Mammary epithelial cell (primary cell): ENCODE measurements at places on chromosomes 2 and 18.

GRCh38 chr2:178194600-178195389, 483 bp downstream of the OSBPL6 start:
- peak; percentile 73 for DNase-seq

GRCh38 chr18:58979615-58980014, 114.9 kb downstream of the ZNF532 start:
- no peak for DNase-seq

- no peak for DNase-seq
These were observed 34.7 kb downstream of the CYB5A start for GRCh38 chr18:74257083-74257482.

GRCh38 chr2:76985387-76986136, 536.6 kb downstream of the LRRTM4 start:
- no peak for DNase-seq

- peak; percentile 41 for DNase-seq
These were observed 17.0 kb downstream of the TTLL4 start for GRCh38 chr2:218727502-218728165.

- no peak for DNase-seq
These were observed 16.6 kb downstream of the SLC9A4 start for GRCh38 chr2:102489646-102490045.

- no peak for DNase-seq
These were observed 93.7 kb upstream of the RIOK3 start for GRCh38 chr18:23359421-23359820.

DNA sequence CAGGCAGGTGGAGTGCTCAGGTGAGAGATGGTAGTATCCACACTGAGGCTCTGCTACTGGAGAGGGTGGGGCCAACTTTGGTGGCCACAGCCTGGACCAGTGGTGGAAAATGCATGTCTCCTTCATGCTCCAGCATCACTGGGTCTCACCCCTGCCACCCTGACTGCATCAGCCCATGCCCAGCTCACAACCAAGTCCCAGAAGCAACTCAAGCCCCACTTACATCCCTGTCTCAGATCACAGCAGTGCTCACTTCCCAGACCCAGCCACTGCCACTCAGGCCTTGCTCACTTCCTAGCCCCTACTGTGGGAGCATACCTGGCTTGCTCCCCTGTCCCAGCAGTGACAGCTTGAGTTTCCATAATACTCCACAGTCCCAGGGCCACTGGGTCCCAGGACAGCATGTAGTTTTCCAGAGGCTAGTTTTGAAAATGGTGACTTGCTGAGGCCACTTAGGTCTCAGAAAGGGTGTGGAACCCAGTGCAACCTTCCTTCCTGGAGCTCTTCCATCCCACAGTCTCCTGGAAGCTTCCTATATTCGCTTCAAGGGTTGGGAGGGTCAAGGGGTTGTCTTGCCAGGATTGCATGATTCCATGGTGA, 58.8 kb downstream of the GPC1 start:
- DNase-seq, result no peak

GRCh38 chr18:41695441-41695840, 259.6 kb upstream of the PIK3C3 start:
- no peak for DNase-seq

GRCh38 chr2:28469947-28470535, 25.8 kb upstream of the PLB1 start:
- no peak for DNase-seq

GRCh38 chr2:48346124-48346536, 183.8 kb upstream of the STON1 start:
- DNase-seq, result peak; percentile 28

GRCh38 chr2:2302359-2302758, 28.7 kb downstream of the MYT1L start:
- DNase-seq, result no peak

DNA sequence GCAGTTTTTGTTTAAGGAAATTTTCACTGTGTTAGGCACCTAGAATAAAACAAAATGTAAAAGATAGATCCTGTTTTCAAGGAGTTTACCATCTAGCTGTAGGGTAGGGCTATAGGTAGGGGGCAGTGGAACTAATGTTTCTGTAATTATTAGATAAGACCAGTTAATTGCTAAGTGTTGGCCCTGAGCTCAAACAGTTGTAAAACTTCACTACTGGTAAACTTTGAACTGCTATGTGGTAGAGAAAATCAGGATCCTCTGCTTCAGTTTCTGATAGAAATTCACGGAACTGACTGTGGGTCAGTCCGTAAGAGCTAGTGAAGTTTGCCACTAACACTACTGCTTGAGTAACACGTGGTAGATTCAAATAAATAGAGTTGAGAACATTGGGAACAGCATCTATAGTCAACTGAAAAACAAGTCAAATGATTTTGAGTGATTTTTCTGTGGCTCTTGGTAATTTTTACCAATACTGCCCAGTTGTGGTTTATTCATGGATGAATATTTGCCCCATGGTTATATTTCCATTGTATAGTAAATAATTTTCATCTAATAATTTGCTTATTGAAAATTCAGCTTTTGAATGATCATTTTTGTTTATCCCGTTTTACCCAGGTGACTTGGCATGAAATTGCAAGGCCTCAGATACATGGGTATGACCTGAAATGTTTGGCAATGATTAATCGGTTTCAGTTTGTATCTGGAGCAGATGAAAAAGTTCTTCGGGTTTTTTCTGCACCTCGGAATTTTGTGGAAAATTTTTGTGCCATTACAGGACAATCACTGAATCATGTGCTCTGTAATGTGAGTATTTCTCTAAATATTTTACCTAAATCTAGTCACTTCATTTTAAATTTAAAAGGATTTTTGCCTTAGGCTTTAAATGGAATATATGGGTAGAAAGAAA, 26.4 kb downstream of the ELP2 start:
- DNase-seq, result no peak

DNA sequence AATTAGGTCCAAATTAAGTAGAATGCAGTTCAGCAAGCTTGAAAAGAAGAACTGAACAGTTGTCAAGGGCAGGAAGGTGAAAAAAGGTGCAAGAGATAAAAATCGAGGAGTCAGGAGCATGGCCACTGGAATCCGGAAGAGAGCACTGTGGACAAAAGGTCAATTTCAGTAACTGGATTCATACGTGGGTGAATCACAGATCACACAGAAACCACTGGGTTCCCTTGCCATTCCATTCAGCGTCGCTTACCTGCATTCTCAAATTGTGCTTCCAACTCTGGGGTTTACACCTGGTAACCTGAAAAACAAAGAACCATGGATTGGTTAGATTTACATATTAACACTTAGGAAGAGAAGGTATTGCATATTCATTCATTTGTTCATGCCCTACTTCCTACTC, 21.6 kb upstream of the LMAN1 start:
- no peak for DNase-seq

GRCh38 chr18:78240101-78240500, 739.5 kb upstream of the SALL3 start:
- DNase-seq, result no peak

DNA sequence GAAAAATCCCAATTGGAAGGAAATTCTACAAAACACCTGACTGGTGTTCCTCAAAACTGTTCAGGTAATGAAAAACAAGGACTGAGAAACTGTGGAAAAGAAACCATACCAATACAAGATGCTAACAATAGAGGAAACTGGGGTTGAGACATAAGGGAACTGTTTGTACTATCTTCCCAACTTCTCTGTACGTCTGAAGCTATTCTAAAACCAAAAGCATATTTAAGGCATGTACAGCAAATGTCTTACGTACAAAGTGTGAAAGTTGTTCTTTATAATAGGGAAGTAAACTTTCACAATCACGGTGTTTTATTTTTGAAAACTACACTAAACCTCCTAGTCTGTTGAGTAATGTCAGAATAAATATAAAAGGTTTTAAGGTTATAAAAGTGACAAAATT, 776.1 kb upstream of the RAB6C start:
- no peak for DNase-seq

DNA sequence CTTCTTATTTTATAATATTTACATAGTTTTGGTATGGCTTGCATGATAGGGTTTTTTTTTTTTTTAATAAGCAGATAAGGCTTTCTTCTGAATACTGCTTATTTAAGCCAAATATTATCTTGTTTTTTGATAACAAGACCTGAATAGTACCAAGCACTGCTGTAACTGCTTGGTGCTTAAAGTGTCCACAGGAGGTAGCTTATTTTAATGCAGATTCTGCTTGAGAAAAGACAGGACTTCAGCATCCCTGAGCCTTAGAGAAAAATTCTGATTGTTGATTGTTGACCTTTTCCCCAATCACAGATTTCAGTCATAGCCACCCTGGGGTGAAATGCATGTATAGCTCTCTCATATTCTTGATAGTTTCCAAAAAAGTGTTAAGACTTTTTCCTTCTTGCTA, 336.4 kb downstream of the CTNNA2 start:
- no peak for DNase-seq

- DNase-seq, result peak; percentile 54
These were observed 1.0 kb downstream of the AGAP1 start for GRCh38 chr2:235494716-235495372.

DNA sequence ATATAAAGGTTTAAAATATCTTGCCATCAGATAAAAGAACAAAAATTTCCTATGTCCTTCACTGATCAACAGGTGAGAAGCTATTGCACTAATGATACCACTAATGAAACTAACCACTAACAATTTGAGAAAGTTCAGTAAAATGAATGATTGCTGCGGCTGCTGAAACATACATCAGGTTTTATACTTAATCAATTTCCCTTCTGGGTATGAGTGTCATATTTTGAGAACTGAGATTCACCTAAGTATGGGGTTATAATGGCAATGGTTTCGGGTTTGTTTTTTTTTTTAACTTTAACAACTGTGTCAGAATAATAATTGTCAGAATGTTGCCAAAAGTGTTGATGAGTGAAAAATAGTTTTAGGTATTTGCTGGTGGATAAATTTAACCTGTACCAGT, 151.3 kb upstream of the SLC39A10 start:
- DNase-seq, result no peak

DNA sequence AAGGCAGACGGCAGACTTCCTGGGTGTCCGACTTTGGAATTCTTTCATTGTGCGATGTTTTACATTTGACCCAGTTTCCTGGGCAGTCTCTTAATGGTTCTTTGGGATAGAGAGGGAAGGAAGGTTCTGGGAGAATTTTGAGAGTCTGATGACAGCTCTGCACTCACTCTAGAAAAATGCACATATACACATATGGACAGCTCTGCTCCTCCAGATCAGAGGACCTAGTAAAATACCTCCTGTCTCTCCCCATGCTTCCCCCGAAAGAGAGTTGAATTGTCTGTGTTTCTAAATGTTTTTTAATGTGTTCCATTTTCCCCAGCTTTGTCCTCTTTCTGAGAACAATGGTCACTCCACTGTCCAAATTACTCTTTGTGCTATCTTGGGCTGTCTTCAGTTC, 102.0 kb upstream of the CXCR4 start:
- no peak for DNase-seq

DNA sequence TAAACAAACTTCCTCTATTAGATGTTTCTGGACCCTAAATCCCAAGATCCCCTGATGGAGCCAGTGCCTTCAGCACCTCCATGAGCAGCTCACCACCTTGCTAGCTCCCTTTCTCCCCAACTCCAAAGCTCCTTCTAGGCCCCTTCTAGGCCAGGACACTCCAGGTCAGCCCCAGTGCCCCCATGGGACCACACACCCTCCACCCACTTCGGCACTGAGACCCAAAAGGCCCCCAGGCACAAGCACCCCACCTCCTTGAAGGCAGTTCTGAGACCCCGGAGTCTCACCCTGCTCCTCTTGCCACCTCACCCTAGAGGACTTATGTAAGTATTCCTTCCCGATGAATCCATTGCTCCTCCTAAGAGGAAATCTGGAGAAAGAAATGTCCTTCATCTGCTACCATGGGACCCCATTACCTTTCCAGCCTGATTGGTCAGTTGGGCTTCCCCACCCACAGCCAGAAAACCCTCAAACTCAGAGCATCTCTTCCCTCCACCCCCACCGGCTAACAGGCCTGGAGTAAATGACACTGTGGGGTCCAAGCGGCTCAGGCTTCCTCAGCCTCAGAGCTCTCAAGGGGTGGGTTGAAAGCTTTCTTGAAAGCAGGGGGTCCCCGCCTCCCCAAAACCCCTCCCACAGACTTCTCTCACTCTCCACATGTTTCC, 9.8 kb upstream of the ARMC9 start:
- DNase-seq, result no peak

GRCh38 chr18:27750014-27750413, 426.9 kb downstream of the CDH2 start:
- DNase-seq, result peak; percentile 40

DNA sequence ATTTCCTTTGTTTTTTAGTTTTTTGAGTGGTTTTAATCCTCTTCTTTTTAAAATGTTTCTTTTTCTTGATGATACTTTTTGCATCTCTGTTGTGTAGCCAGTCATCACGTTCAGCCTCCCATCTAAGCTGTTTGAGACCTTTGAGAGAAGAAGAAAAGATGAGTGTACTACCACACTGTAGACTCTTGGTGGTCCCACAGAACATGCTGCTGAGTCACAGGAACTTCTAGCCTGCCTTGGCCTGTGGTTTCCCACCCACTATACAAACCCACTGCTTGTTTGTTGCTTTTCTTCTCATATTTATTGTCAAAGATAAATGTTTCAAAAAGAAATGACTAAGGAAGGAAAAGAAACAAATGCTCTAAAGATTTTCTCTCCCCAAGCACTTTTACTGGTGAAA, 5.5 kb downstream of the CEBPZOS start:
- DNase-seq, result no peak

DNA sequence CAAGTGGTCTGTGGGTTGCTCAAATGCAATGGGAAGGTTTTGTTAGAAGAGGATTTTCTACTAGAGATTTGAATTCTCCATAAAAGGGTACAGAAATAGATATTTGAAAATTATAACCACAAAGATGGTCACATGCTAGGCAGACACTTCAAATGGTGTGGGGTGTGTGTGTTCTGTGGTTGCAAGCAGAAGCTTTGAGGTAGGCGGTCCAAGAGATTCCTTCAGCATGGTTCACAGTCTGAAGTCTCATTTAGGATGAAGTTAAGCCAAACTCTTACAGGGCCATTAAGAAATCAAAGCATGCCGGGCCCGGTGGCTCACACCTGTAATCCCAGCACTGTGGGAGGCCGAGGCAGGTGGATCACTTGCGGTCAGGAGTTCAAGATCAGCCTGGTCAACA, 38.3 kb upstream of the RMDN2 start:
- DNase-seq, result peak; percentile 20

GRCh38 chr18:79399275-79400081, 3.7 kb downstream of the NFATC1 start:
- no peak for DNase-seq
